ENCODE measurements at places on chromosomes 3 and 15. TPM values are rescaled to one million over a fixed set of nuclear protein-coding genes. Genes with fewer than 3 reads are reported as not detected.

ZDHHC23 gene
- total RNA-seq: 1.1 TPM

TMEM202 gene
- total RNA-seq: not detected

KNG1 gene
- not detected for total RNA-seq

ZMYND10 gene
- total RNA-seq: not detected

SHC4 gene
- total RNA-seq: 2.1 TPM
